ENCODE measurements at places on chromosomes 4 and X. TPM values are rescaled to one million over a fixed set of nuclear protein-coding genes. Genes with fewer than 3 reads are reported as not detected.

Gene KCTD8
- total RNA-seq, result not detected

Gene SH3RF1
- total RNA-seq, result 8.5 TPM

Gene CYSLTR1
- total RNA-seq, result not detected

Gene GABRG1
- not detected for total RNA-seq

Gene MAGEA12
- 0.22 TPM for total RNA-seq

Gene CPLX1
- total RNA-seq, result 0.44 TPM

Gene PAGE5
- total RNA-seq, result not detected

Gene USP38
- 7.7 TPM for total RNA-seq

Gene JCHAIN
- 0.13 TPM for total RNA-seq

Gene PPP4R3C
- total RNA-seq, result not detected

Gene FRG1
- 43.5 TPM for total RNA-seq

Gene GPRASP2
- 5.0 TPM for total RNA-seq

Gene PLAC8
- total RNA-seq, result 1.1 TPM

Gene BEX3
- 272 TPM for total RNA-seq

Gene MTNR1A
- 0.35 TPM for total RNA-seq

Gene IBSP
- total RNA-seq, result not detected

Gene NOX1
- not detected for total RNA-seq

Gene EOLA2
- 59.9 TPM for total RNA-seq

Gene VCX3B
- total RNA-seq, result not detected

Gene DNASE1L1
- total RNA-seq, result 26.1 TPM

Gene FOXO4
- total RNA-seq, result 1.1 TPM

Gene TAF7L
- 0.10 TPM for total RNA-seq

Gene SLC49A3
- total RNA-seq, result 0.08 TPM

Gene XK
- total RNA-seq, result 0.31 TPM

Gene TLR3
- 0.40 TPM for total RNA-seq

Gene BRCC3
- 23.4 TPM for total RNA-seq

Gene NAA15
- total RNA-seq, result 26.7 TPM

Gene ZFP92
- total RNA-seq, result 0.50 TPM

Gene ATP7A
- 3.7 TPM for total RNA-seq

Gene F11
- total RNA-seq, result not detected

Gene SULT1E1
- total RNA-seq, result not detected

Gene ODAPH
- total RNA-seq, result not detected

Gene ZMAT1
- 0.05 TPM for total RNA-seq

Gene TMSB15A
- total RNA-seq, result 0.81 TPM

Gene NPY1R
- total RNA-seq, result not detected

Gene MAGEA2B
- not detected for total RNA-seq

Gene UGT2A3
- total RNA-seq, result not detected

Gene KIF4A
- 27.0 TPM for total RNA-seq

Gene CNGA2
- not detected for total RNA-seq

Gene SMPX
- total RNA-seq, result not detected

Gene EXOC1
- total RNA-seq, result 15.2 TPM

Gene NLRP2B
- total RNA-seq, result not detected

Gene HSD17B13
- 0.07 TPM for total RNA-seq

Gene PF4V1
- total RNA-seq, result not detected

Measured in A549 treated with GW870086 at 1 μM for 4 hours (cell line).